CD4-positive, alpha-beta T cell treated with Interleukin-15 for 4 hours (primary cell): ENCODE measurements at places on chromosomes 1 and 21.

DNA sequence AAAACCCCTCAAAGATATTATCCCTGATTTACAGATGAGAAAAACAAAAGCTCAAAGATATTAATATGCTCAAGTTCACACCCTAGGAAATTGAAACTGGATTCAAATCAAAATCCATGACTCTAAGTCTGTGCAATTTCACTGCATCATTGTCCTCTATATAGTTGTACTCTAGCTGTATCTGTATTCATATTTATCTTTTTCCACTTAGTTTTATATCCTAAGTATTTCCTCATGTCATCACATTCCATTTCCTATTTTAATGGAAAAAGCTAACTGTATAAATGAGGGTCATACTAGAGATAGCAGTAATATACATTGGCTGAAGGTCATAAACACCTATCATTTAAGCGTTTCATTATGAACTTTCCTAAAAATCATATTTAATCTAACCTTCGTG is 42.2 kb upstream of the RALGPS2 start:
- no peak for DNase-seq

DNA sequence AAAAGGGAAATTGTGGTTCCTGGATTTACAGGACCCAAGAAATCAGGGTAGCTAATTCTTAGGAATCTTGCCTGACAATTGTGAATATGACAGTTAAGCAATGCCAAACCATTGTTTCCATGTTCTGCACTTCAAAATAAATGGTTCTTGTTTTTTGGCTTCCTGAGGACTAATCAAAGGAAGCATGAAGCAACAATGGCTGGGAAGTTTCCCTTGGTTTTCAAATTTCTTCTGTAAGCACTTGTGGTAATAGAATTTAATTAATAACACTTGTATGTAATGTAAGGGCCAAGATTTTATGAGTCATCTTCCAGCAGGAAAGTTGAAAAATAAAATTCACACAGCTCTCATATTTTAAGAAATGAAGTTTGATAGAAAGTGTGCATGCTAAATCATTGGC is 31.7 kb downstream of the JAM2 start:
- DNase-seq: no peak

GRCh38 chr1:14607295-14607694 is 8.8 kb downstream of the KAZN start:
- DNase-seq: no peak

- no peak for DNase-seq
These were observed 15.9 kb downstream of the LZIC start for GRCh38 chr1:9927259-9927658.

DNA sequence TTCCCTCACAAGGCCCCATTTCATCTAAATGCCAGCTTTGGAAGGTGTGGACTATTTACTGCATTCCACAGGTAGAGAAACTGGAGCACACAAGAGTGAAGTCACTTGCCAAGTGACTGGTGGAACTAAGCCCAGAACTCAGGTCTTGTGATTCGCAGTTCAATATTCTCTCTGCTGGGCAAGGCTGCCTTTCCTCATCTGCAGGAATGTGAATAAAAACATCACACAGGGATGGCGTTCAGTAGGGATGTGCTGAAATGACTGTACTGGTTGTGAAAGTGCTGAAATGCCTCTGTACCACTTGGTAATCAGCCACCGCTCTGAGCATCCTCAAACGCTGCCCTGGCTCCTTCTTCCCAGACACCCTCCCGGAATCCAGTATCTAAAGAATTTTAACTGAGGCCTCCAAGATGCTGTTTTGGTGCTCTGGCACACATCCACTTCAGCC is 145.6 kb downstream of the HIVEP3 start:
- DNase-seq: no peak

DNA sequence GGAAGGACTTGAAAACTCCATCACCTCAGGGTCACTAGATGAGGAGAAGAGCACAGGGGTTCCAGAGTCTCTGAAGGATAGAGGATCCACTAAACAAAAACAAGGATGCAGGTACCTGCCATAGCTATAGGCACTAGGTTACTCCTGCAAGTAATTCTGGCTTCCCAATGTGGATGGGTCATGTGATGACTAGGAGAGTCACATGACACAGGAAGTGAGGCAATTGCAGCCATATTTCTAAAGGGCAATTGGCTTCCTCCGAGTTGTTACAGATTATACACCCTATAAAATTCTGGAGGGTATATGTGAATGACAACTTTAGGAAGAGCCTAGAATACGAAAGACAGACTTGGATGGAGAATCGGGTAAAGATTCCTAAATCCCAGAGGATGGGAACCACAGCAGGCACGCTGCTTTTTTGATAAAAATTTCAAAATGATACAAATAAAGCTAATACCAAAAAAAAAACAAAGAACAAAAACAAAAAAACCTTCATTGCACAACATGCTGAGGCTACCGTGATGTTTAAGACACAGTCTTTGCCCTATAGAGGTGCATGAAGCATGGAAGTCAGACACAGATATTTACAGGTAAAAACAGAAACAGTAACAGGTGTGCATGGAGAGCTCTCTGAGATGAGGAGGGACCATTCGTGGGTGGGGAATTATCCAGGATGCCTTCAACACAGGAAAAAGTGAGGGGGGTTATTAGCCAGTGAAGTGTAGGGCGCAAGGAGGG is 10.5 kb downstream of the MTX1 start:
- DNase-seq: no peak

- DNase-seq: no peak
These were observed 116.8 kb upstream of the GORAB start for GRCh38 chr1:170414989-170415709.

GRCh38 chr1:12075195-12076114 is 12.4 kb downstream of the TNFRSF8 start:
- no peak for DNase-seq

- DNase-seq: no peak
These were observed 362.7 kb downstream of the PTPRU start for GRCh38 chr1:29599071-29599470.

GRCh38 chr1:163535401-163535800 is 213.6 kb downstream of the NUF2 start:
- DNase-seq: no peak

GRCh38 chr1:87506147-87506546 is 177.5 kb downstream of the LMO4 start:
- DNase-seq: no peak

DNA sequence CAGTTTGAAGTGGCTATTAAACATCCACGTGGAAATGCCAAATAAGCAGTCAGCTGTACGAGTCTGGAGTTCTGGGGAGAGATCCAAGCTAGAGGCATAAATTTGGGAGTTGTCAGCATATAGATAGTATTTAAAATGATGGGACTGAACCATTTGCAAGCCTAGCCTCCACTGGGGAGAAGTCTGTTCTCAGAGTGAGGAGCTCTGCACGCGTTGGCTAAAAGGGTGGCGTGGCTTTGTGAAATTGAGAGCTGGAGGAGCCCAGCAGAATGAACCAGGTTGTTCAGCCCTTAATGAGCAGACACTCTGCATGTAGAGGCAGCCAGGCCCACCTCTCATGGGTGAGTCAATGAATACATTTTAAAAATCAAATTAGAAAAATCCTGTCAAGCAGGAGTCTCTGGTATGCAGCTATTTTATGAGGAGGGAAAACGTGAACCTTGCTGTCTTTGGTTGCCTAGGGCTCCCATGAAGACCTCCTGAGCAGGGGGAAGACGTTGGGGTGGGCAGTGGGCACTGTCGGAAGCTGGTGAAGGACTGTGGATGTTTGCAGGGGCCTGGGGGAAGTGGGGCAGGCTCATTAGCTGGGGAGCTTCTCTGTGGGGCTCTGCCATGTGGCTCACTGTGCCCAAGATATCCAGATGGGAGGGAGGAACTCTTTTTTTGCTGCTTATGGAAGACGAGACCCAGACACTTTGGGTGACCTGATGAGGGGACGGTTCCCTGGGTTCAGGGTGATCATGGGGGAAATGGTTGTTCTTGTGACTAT is 18.8 kb downstream of the TMCC2 start:
- no peak for DNase-seq

DNA sequence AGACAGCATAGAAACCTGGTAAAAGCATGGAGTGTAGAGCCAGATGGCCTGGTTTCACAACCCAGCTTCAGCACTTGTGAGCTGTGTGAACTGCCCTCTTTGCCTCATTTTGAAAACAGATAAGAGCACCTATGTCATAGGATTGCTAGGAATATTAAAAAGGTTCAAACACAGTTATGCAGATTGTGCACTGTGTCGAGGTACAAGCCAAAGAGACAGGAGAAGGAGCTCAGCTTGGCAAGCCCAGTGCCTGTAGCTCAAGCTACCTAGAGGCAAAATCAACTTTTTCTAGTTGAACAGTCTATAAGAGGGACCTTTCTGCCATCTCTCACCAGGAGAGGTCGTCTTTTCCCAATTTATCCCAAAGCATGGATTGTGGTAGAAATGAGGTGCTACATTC is 5.0 kb downstream of the CHODL start:
- DNase-seq: no peak

- DNase-seq: no peak
These were observed 5.6 kb upstream of the SLC2A1 start for GRCh38 chr1:42964044-42964812.

DNA sequence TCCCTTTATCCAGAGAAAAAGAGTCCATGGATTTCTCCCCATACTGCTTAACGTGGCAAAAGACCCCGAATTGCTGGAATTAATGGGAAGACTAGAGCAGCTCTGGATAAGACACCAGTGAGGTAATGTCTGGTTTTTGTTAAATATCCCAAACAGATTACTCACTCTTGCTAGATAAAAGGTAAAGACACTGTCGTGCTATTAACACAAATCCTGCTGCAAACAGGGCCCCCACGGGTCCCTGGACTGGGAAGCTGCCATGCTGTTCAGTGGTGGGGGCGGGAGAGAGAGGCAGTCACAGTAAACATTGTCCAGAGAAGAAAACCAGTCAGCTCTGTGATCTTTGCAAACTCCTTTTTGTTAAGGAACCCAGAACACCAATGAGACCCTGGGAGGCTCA is 15.2 kb upstream of the SRP9 start:
- DNase-seq: no peak

- DNase-seq: no peak
These were observed 8.7 kb downstream of the GNAT2 start for GRCh38 chr1:109610609-109611307.

- DNase-seq: no peak
These were observed 3.5 kb upstream of the TIAM1 start for GRCh38 chr21:31347435-31348032.

GRCh38 chr21:42513985-42514882 is 582 bp downstream of the SLC37A1 start:
- DNase-seq: peak; percentile 56

DNA sequence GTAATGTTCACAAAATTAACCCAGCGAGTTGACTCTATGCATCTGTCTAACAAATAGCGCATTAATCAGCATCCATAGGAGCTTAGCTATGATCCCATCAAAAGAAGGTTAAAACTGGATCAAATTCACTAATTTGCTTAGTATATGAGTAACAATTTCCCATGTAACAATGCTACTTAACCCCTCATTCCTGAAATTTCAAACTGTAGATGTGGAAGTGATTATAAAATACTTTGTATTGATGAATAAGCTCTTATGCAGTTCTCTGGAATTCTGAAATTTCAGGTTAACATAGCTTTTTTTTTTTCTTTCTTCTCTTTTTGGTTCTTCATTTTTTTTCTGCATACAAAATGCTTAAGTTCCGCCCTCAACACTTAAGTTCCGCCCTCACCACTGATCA is 1272.7 kb downstream of the KCNT2 start:
- no peak for DNase-seq

DNA sequence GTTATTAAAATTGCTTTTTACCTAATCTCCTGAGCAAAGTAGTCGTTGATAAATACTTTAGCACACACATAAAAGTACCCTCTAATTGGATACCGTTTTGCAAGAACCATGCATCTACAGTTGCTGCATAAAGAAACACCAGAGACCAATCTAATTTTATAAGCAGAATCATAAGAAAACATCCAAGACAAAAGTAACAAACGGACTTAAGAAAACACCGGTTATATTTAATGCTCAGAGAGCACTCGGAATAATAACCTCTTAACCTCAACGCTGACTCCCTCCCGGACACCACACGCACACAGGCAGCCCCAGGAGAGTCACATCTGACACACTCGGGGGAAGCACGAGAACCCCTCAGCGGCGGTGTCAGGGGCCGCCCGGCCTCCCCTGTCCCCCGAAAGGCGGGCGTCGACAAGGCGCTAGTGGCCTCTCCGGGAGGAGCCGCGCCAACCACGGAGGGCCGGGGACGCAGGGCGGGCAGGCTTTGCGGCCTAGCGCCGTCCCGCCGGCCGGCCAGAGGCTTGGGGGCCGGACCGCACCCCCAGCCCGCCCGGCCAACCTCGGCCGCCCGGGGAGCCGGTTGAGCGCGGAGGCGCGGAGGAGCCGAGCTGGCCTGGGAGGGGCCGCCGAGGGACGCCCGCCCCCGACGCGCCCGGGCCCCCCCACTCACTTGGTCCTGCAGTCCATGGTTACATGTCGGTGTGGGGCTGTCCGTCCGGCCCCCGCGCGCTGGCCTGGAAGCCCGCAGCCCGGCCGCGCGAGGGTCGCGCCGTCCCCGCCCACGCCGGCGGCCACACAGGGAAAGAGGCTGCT is 606 bp downstream of the DENND1B start:
- DNase-seq: peak; percentile 52

- DNase-seq: no peak
These were observed 34.7 kb downstream of the IFNAR1 start for GRCh38 chr21:33359446-33359845.

- no peak for DNase-seq
These were observed 34.5 kb upstream of the TRABD2B start for GRCh38 chr1:48031676-48032075.

GRCh38 chr21:42423197-42423675 is 19.5 kb downstream of the UBASH3A start:
- DNase-seq: peak; percentile 45

DNA sequence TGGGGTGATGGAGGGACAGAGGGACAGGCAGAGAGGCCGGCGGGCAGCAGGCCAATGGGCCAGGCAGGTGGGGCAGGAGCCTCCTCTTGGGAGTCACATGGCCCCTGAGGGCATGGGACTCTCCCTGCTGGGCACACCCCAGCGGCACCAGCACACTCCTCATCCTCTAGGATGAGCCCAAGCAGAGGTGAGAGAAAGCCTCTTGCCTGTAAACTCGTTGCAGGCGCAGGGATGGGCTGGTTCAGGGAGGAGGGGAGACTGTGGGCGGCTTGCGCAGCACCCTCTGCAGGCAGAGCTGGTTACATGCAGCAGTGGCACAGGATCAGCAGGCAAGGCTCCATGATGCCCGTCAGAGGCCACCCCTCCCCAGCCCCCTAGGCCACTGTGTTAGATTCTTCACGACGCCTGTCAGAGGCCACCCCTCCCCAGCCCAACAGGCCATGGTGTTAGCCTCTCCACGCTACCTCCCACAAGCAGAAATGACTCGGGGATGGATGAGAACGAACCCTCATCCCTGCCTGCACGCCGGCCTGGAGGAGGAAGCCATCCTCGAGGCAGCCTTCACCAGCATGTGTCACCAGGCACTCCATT is 209.7 kb upstream of the VAMP3 start:
- no peak for DNase-seq

GRCh38 chr1:223831755-223832636 is 13.8 kb downstream of the TP53BP2 start:
- DNase-seq: peak; percentile 66

- no peak for DNase-seq
These were observed 223.2 kb upstream of the C1orf87 start for GRCh38 chr1:60296794-60297193.
